MG63 (cell line): ENCODE measurements at places on chromosomes 6 and 20. TPM values are rescaled to one million over a fixed set of nuclear protein-coding genes. Genes with fewer than 3 reads are reported as not detected.

Gene CCN5
- 0.07 TPM in 1 of 2 replicates, not detected in the other for total RNA-seq

DNA sequence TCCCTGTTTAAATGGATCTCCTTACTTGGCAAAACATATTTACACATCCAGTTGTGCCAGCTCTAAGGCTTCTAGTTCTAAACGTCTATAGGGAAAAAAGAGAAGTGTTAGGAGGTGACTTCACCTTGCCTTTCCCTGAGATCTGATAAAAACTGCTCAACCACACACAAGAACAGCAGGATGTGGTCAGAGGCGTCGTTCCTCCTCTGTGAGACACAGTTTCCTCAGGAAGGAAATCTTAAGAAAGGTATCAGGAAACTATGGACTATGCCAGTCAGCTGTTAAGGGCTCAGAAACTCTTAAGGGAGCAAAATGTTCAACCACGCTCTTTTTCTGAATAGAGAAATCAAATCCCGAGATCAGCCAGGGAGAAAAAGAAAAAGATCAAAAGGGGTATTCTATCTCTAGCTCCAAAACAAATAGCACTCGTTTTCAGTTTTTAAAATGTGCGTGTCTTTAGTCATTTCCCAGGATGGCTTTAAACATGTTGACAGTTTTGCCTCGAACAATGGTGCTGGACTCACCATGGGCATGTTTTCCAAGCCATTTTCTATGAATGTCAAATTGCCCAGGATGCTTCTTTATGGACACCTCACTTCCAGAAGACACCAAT, 154.5 kb downstream of the HACE1 start:
- DNase-seq: no peak

Gene CHRNA4
- not detected in 2 replicates for total RNA-seq

DNA sequence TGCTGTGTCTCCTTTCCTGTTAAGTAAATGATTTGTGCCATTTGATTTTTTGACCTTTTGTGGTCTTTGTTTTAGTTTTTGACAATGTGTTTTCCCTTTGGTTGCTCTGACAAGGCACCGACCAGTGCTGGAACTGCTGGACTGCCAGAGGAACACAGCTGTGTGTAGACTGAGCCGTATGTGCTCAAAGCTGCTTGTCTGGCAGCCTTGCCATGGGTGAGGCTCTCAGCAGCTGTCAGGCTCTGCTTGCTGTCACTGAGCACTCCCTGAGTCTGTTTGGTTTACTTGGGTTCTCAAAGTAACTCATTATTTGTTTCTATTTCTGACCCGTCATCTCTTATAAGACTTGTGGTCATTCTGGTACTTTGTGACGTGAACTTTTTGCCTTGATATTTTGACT, 15.1 kb upstream of the SNRPB start:
- no peak for DNase-seq

DNA sequence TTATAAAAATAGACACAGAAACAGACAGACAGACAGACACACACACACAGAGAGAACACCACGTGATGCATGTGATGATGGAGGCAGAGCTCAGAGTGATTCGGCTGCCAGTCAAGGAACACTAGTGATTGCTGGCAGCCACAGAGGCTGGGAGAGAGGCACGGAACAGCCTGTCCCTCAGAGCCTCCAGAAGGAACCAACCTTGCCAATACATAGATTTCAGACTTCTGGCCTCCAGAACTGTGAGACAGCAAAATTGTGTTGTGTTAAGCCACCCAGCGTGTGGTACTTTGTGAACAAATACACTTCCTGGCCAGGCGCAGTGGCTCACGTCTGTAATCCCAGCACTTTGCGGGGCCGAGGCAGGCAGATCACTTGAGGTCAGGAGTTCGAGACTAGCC, 9.5 kb upstream of the PARD6B start:
- DNase-seq: no peak

Gene WFDC13
- total RNA-seq: not detected in 2 replicates

GRCh38 chr6:158226655-158227512, 58.7 kb downstream of the GTF2H5 start:
- DNase-seq: no peak

- DNase-seq: no peak
These were observed 132.6 kb downstream of the TRMT11 start for GRCh38 chr6:126118936-126119335.

Gene PPIL6
- 8.8 TPM in 1 of 2 replicates, not detected in the other for total RNA-seq

DNA sequence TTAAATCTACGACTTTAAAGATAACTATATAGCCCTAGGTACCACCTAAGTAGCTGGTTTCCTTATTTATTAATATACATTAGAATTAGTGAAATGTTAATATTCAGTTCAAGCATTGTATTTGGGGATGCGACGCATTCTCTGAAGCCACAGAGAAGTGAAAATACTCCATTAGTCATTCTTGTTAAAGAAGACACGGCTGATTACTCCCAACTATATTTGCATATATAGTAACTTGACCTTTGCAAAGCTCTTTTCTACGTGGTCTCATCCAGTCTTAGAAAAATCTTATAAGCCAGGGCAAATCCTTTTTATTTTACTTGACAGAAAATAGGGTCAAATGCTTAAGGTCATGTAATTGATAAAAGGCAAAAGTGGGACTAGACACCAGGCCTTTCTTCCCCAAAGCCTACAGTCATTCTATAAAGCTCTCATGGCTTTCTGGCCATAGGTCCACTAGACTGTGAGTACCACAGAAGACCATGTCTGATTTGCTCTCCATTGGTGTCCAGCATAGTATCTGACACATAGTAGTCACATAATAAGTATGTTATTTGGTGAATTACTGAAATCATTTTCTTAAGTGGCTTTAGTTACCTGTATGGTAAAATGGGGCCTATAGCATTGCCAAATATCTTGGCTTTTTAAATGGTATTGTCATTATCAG, 11.3 kb downstream of the ZHX3 start:
- no peak for DNase-seq

- peak; percentile 34 for DNase-seq
These were observed 45.2 kb downstream of the DPPA5 start for GRCh38 chr6:73308712-73309534.

GRCh38 chr6:37589198-37589597, 89.5 kb upstream of the CCDC167 start:
- no peak for DNase-seq

DNA sequence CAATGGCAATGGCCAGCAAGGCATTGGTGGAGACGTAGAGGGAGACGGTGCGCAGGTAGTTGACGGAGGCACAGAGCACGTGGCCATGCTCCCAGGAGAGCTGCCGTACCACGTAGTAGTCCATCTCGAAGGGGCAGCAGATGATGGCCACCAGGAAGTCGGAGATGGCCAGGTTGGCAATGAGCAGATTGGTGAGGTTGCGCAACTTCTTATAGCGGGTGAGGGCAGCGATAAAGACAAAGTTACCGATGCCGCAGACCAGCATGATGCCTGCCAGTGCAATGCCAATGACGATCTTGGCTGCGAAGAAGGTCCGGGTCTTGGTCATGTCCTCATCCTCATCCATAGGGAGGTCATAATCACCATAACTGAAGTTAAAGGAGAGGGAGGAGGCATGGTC, 2.8 kb downstream of the PROKR2 start:
- DNase-seq: no peak

Gene GLP1R
- total RNA-seq: not detected in 2 replicates

Gene RIN2
- 14.3 and 15.2 TPM in 2 replicates for total RNA-seq

DNA sequence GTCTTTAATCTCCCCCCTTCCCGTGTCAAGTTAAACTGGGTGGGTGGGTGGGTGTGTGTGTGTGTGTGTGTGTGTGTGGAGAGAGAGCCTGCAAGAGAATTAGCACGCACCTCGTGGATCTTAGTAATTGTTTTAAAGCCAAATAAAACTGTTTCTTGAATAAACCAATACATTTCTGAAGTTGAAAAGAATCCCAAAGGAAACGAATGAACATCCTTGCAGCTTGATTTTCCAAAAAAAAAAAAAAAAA, 381 bp upstream of the BICRAL start:
- DNase-seq: no peak

Gene THBD
- 0.72 and 1.4 TPM in 2 replicates for total RNA-seq

DNA sequence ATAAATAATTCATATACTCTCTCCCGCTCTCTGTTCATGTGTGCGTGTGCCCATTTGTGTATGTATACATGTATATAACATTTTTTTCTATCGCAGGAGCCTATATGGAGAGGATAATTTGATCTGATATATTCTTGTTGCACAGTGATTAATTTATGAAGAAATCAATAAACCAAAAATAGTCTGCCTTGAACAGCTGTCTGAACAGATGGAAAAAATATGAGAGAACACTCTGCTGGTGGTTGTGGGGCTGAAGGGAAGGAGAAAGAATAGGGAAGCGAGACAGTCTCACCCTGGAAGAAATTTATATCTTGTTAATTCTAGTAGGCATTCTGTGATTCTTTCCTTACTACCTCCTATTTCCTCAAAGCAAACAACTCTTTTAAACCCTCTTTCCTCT, 96.6 kb upstream of the B3GAT2 start:
- DNase-seq: no peak

Gene MYMX
- total RNA-seq: not detected in 2 replicates

Gene PGC
- total RNA-seq: not detected in 2 replicates

GRCh38 chr20:11217326-11218172, 543.8 kb upstream of the JAG1 start:
- no peak for DNase-seq

DNA sequence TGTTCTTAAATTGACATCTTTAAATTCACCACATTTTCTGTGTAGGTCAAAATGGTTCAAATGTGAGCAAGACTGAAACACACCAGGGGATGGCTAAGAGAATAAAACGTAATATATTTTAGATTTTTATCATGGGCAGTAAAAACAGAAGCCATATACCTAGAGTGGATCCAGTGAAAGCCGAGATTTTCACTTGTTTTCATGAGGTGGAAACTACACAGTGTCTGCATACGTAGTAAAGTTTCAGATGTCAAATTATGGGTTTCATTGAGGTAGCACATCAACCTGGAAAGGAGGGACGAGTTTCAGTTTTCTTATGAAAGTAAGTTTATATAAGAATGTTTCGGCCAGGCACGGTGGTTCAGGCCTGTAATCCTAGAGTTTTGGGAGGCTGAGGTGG, 25.9 kb downstream of the METTL24 start:
- no peak for DNase-seq

GRCh38 chr20:63002511-63002910, 4.3 kb downstream of the BHLHE23 start:
- DNase-seq: no peak

- no peak for DNase-seq
These were observed 94.6 kb downstream of the ARMC2 start for GRCh38 chr6:108942556-108943492.

DNA sequence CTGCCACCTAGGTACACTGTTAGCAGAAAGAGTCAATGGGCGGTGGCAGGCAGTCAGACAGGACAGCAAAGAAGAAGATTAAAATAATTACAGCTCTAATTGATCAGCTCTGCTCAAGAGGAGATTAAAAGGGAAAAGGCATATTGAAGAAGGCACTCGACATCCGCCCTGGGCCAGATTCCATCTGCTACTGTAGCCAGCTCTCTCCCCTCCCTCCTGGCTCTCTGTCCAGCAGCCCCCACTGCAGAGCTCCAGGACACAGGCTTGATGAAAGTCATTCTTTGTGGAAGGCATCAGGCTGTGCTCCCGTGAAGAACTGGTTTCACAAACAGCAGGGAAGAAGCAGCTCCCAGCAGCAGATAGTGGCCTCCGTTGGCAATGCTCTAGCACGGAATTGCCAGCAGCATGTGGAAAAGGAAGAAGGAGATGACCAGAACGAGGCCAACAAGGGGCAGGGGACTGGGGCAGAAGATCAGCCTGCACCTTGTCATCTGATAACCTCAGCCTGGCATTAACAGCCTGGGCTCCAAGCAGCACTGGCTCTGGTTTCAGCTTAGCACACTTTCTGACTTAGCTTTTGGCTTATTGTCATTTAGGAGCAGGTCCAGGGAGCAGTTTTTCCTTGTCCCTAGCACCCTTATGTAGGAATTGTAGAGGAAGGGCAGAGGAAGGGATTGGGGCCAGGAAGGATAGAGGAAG, 465.9 kb downstream of the KIF16B start:
- DNase-seq: no peak

Gene BNIP5
- total RNA-seq: not detected in 2 replicates

DNA sequence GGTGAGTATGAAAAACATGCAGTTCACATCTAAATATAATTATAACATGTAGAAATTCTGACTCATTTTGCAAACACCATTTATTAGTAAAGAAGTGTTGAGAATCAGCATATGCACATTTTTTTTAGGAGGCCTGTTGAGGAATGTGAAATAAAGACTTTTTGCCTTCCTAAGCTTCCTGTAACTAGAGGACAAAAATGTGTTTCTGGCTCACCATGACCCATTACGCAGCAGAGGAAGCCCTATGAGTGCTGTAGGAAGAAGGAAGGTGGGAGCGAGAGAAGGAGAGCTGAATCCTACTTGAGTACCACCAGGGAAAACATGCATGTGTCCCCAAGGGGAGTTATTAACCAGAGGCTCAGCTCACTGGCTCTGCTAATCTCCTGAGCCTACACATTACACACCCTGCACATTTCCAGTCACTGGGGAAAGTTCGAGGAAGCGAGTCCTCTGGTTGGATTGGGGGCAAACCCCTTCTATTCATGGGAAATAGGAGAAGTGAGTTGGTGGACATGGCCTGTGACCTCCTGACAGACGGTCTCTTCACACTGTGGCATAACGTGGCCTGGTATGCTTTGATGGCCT, 540.5 kb upstream of the JAG1 start:
- DNase-seq: no peak

Gene POU5F1
- 1.3 and 4.3 TPM in 2 replicates for total RNA-seq

Gene TFEB
- total RNA-seq: 4.4 and 5.2 TPM in 2 replicates

Gene PTGIS
- total RNA-seq: 4.1 and 6.2 TPM in 2 replicates

- DNase-seq: no peak
These were observed 36.5 kb upstream of the BCLAF1 start for GRCh38 chr6:136326038-136326553.
